ENCODE measurements at places on chromosomes 5 and 9.

DNA sequence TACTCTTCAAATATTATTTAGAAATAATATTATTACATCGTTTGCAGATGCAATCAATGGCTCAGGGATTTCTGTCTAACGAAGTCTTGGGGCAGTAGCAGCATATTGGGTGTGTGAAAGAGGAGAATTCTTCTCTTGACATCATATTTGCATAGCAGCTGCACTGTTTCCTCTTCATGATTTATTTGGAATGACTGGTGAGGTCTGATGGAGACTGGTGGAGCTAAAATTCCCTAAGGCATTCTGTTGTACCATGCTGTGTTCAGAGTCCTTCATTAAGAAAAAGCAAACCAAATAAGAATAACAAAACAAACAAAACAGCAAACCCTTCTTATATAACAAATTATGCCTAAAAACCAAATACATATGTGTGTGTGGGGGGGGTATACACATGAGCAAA, 177.6 kb downstream of the DIRAS2 start:
- DNase-seq = no peak

DNA sequence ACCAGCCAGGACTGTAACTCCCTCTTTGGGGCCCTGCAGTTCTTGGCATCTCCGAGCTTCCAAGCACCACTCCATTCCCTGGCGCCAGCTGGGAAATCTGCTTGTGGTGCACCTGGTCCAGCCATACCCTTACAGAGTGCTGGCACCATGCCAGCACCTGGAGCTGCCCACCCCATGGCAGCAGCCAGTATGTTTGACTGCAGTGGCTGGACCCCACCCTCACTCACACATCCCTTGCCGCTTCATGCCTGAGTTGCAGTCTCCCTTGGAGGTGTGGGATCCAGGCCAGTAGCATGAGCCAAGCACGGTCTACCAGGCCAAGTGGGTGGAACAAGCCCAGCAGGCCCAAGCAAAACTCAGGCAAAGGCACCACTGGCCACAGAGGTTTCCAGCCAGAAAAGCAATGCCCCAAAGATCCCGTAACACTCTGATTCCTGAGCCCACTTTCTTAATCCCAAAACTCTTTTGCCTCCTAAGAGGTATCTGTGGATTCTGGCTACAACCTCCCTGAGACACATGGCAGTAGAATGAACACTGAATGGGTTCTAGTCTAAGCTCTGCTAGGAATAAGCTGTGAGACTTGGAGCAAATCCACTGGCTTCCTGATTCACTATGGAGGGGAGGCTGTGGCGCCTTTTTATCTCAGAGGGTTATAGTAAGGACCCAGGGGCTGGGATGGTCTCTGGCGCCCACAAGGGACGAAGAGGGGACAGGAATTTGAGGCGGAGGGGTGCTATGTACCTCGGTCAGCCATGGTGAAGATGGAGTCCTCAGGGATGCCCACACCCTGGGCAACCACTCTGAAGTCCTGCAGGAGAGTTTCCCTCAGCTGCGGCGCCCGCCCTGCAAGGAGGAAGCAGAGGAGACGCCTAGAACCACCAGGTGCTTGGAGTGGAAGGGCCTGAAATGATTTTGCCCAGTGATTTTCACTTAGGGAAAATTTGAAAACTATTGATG, 5.6 kb downstream of the AMBP start:
- DNase-seq = no peak

- no peak for DNase-seq
Observed at GRCh38 chr9:33260372-33260771, 4.1 kb downstream of the BAG1 start.

GRCh38 chr5:104659497-104659896, 1096.9 kb upstream of the NUDT12 start:
- no peak for DNase-seq

- DNase-seq = no peak
Observed at GRCh38 chr5:15031180-15031579, 159.6 kb upstream of the ANKH start.

GRCh38 chr9:121992571-121993212, 100.4 kb downstream of the TTLL11 start:
- DNase-seq = no peak

DNA sequence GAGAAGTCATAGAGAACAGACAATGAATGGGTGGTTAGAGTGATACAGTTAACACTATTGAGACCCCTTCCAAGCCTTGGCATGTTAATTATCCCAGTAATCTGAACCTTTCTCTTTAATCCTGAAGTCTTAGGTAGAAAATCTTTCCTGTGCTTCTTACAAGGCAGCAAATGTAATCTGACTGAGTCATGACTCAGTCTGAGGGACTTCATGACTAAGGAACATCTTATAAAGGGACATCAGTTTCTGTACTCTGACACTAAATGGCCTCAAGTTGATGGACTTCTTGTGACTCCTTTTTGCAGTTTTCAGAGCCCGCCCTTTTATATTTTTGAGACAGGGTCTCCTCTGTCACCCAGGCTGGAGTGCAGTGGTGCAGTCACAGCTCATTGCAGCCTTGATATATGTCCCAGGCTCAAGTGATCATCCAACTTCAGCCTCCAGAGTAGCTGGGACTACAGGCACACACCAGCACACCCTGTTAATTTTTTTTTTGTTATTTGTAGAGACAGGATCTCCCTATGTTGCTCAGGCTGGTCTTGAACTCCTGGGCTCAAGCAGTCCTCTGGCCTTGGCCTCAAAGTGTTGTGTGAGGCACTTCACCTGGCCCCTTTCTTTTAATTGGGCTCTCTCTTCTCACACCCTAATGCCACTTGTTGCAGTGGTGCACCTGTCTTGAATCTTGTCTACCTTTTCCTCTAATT, 9.5 kb downstream of the EXOSC3 start:
- no peak for DNase-seq

- no peak for DNase-seq
Observed at GRCh38 chr9:21754741-21755140, 47.7 kb upstream of the MTAP start.

GRCh38 chr9:137316012-137316981, 14.2 kb upstream of the NRARP start:
- no peak for DNase-seq

- DNase-seq = no peak
Observed at GRCh38 chr5:127838661-127839060, 135.5 kb downstream of the CCDC192 start.

DNA sequence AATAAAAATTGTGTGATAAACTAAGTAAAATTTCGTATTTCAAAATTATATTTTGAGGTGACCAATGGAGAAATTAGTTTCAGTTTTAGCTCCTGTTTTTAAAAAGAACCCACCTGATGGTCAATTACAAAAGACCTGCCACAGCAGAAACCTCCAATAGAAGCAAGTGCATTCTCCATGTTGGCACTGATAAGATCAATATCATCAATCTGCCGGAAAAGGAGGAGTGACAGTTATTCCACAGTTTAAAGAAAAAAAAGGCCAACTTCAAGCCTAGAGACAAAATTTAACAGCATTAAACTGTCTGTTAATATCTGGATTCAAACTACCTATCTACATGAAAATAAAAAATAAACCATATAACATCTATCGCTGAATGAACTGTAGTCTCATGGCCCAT, 67.7 kb downstream of the SPTLC1 start:
- no peak for DNase-seq

GRCh38 chr5:28523888-28524635, 1485.7 kb upstream of the CDH9 start:
- DNase-seq = no peak

GRCh38 chr5:116448870-116449427, 125.7 kb downstream of the SEMA6A start:
- DNase-seq = no peak

DNA sequence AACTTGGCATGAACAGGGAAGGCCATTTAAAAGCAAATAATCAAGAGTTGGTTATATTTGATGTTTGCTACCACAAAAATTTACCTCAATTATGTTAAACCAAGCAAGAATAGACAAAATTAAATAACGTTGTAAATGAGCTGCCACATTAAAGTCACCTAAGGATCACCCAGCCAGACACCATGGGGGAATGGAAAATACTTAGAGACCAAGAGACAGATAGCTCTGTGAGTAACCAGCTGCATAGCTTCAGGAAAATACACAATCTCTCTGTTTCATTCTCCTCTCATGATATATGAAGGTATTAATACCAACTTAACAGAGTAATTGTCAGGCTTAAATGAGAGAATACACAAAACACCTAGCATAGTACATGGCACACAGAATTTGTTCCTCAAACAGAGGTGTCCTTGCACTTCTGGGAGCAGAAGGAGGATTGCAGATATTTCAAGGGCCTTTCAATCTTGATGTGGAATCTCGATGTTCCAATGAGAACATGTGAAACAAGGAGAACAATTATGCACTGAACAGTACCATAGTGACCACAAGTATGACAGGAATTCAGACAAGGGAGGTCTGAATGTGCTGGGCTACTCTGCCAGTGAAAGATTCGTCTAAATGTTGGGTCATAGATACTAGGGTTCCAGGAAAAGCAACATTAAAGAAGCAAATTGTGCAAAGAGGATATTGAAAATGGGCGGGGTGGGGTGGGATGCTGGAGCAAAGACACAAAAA, 18.6 kb downstream of the JAKMIP2 start:
- no peak for DNase-seq

- DNase-seq = no peak
Observed at GRCh38 chr5:72138943-72139521, 31.8 kb downstream of the MAP1B start.

DNA sequence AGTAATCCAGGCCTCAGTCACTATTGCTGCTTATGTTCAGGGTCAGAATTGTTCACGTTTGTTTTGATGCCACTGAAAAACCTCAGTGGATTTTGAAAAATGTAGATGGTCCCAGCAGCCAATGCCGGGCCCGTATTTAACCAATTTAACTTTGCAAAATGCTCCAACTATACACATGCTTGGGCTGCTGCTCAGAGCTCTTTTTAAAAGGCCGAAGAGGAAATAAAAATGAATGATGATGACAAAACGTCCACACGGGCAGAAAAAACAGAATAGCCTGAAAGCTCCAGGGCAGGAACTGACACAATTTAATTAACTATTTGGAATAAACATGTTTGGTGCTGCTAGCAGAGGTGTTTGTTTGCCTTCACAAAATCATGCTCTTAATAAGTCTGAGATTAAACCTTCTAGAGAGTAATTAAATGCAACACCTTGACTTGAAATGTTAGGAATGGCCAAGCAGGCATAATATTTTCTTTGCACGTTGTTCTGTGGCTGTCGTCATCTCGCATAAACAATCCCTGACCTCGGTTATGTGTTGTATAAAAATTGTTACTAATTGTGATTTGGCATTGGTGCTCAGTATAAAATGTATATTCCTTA, 152.7 kb downstream of the SLIT3 start:
- no peak for DNase-seq

DNA sequence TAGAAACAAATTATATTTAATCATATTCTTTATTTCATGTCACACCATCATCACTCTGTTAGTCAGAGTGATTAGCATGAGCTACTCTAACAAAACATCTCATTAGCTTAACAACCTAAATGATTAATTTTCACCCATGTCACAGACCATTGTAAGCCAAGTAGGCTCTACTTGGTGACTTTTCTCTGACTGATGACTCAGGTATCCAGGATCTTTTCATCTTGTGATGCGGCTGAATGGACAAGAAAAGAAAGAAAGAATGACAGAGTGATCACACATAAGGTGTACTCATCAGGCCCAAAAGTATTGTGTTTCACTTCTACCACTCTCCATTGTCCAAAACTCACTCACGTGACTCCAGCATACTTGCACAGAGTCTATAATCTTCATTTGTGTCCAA, 299.3 kb downstream of the ANXA1 start:
- no peak for DNase-seq

DNA sequence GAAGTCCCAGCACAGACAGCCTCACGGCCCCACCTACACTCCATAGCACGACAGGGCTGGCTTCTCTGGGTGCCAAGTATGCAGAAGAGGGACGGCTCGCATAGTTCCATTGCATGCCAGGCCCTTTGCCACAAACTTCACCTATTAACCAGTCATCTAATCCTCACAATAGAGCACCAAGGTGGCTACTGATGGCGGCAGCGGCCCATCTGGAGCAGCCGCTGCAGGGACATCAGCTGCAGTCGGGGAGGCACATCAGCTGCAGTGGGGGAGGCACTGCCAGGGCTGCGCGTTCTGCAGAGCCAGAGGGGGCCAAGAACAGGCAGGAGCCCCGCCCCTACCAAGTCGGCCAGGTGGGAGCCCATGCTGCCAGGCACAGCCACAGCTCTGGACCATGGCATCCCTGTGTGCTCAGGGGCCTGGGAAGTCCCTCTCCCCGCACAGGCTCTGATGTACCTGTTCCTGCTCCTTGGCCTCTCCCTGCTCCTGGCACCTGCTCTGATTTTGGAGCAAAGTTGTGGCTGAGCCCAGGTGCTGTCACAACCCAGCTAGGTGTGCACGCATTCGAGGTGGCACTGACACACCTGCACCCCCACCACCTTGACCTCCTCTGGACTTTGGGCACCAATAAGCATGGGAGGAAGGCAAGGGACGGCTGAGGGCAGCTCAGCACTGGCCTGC, 61.5 kb upstream of the SYNPO start:
- DNase-seq = no peak

DNA sequence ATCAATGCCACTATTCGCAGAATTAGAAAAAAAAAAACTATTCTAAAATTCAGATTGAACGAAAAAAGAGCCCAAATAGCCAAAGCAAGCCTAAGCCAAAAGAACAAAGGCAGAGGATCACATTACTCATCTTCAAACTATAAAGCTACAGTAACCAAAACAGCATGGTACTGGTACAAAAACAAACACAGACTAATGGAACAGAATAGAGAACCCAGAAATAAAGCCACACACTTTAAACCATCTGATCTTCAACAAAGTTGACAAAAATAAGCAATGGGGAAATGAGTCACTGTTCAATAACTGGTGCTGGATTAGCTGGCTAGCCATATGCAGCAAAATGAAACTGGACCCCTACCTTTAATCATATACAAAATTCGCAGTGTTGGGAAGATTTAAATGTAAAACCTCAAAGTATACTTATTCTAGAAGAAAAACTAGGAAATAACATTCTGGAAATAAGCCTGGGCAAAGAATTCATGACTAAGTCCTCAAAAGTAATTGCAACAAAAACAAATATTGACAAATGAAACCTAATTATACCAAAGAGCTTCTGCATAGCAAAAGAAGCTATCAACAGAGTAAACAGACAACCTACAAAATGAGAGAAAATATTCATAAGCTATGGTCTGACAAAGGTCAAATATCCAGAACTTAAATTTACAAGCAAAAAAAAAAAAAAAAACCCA, 153.7 kb downstream of the NDUFS4 start:
- DNase-seq = no peak

- no peak for DNase-seq
Observed at GRCh38 chr5:173862047-173862477, 26.1 kb upstream of the CPEB4 start.

GRCh38 chr5:320524-321229, 837 bp upstream of the AHRR start:
- DNase-seq = no peak

- DNase-seq = no peak
Observed at GRCh38 chr9:26983340-26983739, 22.1 kb downstream of the LRRC19 start.

- DNase-seq = no peak
Observed at GRCh38 chr5:14896131-14896530, 24.6 kb upstream of the ANKH start.

All from caudate nucleus (tissue), 63 donors.